AG10803 (cell line): ENCODE measurements at places on chromosomes 3 and 15.

DNA sequence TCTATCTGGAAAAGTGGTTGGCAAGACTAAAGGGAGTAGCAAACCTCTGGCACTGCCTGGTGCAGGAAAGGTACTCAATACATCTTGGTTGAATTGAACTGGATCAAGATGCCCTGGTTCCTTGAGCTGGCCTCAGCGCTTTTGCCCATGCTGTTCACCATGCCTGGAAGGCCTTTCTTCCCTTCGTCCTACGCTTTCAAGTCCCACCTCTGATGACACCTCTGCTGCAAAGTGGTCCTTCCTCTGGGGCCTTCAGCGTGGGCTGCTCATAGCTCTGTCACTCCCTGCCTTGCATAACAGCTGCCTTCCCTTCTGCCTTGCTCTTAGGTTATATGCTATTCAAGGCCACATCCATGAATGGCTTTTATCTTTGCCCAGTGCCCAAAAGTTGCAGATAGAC, 23.0 kb downstream of the ITGA11 start:
- no peak for DNase-seq

DNA sequence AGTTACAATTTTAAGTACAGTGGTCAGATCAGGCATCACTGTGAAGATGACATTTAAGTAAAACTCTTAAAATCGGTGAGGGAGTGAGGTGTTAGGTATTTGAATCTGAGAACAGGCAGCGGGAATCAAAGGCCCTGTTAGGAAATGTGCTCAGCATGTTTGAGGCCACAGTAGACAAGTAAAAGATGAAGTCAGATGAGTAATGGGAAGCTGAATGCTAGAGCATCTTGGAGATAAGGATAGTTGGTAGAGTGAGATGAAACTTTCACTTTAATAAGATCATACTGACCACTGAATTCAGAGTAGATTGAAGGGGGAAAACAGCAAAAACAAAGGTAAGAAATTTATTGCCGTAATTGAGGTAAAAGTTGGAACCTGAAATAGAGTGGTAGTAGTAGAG, 61.6 kb downstream of the DCBLD2 start:
- no peak for DNase-seq

DNA sequence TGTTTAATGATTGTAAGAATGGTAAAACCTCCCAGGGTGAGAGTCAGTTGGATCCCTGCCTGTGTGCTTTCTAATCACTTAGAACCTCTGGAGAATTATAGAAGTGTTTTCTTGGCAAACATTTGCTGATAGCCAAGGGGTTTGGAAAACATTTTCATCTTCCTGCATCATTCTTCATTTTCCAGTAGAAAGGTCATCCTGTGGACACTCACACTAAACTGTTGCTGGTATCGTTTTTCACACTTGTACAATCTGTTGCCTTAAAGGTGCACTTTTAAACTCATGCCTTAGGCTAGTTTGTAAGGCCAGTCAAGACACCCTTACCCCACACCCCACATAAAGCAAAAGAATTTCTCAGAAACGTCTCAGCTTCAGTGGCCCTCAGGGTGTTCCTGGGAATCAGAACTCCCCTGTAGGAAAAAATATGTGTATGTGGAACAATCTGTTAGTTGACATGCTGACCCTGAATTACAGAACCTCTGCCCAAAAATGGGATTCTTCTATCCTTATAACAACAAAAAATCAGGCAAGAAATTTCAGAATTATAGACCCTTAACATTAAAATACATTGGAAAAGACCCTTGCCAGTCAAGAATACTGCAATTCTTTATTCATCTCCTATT, 5.8 kb upstream of the PLD1 start:
- DNase-seq = no peak

DNA sequence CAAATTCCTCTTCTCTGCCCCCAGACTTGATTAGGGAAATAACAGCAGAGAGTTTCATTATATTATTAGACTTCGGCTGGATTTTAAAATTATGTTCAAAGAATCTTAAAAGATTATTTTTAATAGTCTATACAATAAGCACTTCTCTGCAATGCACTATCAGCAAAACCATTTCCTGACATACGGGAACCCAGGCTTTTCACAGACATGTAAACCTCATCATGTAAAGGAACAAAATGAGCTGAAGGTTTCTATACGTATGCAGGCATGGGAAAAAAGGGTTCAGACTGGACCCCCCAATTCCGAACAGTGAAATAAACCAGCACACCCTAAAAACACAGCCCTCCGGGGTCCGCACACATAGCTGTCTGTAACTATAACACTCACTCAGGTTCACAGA, 77.5 kb upstream of the LMOD3 start:
- DNase-seq = no peak

DNA sequence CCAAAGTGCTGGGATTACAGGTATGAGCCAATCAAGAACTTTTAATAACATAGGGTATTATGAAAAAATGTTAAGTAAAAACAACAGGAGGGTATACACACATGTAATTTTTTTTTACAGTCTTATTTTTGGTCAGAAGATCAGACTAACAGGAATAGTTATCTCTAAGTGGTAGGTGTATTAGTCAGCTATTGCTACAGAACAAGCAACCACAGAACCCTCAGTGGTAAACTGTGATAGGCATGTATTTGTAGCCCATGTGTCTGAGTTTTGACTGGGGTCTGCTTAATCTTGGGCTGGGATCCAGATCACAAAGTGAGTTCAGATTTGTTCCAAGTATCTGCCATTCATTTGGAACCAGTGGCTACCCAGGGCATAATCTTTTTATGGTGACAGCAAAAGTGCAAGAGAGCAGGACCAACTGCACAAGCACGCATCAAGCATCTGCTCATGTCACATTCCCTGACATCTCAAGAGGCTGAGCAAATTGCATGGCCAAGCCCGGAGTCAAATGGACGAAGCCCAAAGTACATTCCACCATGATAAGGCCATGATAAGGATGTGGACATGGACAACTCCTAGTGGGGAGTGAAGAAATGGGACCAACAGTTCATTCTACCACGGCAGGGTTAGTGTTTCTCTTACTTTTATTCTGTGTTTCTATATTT, 3.0 kb upstream of the IL5RA start:
- no peak for DNase-seq

DNA sequence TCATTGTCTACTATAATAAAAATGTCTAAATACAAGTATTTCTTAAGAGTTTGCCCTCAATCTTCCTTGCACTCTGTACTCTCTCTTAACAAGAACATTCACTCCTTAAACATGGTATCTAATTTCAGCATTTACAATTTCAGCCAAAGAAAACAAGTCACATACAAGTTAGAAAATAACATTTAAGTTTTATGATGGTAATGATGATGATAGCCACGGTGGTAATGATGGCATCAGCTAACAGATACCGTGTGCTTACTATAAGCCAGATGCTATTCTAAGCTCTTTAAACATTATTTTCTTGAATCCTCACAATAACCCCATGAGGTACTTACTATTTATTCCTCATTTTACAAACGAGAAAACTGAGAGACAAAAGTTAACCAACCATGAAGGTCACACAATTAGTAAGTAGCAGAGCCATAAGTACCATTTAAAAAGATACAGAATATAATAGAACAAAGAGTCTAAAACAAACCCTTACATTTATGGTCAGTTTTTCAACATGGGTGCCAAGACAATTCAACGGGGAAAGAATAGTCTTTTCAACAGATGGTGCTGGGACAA, 7.4 kb downstream of the SPICE1 start:
- no peak for DNase-seq
